ENCODE measurements at places on chromosomes 16 and 17.

DNA sequence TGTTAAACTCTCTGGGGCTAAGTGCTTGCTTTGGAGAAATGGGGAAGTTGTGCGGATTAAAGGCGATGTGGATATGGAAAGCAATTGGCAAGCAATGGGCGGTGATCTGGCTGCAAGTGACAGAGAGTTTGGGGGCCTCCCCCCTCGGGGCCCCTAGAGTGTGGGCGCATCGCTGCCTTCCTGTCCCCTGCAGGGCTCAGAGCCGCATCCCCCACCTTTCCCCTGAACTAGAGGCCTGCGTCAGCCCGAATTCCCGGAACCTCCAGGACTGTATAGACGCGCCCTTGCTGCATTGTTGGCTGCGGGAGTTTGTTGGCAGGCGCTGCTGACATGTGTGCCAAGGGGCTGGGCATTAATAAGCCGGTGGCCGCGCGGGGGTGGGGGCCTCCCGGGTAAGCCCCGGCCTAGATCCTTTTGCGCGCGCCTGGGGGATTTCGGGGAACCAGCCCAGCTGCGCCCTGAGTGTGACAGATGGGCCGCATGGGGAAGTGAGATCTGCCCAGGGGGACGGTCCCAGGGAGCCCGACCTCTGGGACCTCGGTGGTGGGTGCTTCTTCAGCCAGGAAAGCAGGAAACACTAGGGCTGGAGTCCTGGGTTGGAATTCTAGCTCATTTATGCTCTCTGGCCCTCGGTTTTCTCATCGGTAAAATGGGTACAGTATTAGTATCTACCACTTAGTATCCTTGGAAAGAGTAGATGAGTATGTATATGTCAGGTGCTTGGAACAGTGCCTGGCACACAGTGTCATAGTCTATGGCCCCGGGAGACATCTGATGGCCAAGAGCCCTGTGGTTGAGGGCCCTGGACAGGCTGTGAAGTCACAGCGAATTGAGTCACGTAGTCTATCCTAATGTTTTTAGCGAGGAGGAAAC, 1.0 kb downstream of the EEF2K start:
- DNase-seq, result no peak

- no peak for DNase-seq
These were observed 66.1 kb downstream of the BCAS3 start for GRCh38 chr17:60743799-60744198.

DNA sequence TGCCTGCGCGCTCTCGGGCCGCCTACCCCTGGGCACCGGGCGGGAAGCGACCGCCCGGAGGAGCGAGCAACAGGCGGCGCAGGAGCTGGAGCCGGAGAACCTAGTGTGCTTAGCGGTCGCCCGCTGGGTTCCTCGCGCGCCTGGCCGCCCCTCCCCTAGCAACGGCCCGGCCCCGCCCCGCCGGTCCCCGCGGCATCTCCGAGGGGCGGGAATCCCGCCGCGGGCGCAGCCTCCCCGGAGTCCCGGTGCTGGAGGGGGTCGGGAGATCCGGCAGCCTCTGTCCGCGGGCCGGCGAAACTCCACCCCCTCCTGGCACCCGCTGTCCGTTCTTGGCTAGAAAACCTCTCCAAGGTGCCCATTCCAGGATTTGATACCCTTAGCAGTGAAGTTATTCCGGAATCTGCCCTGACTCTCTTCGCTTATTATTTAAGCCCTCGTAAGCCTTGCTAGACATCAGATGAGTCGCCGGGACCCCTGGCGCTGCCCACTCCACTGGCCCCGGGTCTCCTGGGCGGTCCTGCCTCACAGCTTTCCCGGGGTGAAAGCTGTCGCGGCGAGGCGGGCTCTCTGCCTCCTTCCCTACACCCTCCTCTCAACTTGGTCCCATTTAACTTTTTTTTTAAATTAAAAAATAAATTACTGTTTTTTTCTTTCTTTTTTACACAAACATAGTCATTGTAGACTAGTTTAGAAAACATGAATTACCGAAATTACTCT, at the start of gene RPRML:
Gene RPRML (minus strand): TSS at position 107 of the 717 bp plus-strand sequence. CDS start 246 bp downstream, outside the sequence.
- no peak for DNase-seq

GRCh38 chr17:21024024-21024423, 18.8 kb downstream of the USP22 start:
- no peak for DNase-seq

DNA sequence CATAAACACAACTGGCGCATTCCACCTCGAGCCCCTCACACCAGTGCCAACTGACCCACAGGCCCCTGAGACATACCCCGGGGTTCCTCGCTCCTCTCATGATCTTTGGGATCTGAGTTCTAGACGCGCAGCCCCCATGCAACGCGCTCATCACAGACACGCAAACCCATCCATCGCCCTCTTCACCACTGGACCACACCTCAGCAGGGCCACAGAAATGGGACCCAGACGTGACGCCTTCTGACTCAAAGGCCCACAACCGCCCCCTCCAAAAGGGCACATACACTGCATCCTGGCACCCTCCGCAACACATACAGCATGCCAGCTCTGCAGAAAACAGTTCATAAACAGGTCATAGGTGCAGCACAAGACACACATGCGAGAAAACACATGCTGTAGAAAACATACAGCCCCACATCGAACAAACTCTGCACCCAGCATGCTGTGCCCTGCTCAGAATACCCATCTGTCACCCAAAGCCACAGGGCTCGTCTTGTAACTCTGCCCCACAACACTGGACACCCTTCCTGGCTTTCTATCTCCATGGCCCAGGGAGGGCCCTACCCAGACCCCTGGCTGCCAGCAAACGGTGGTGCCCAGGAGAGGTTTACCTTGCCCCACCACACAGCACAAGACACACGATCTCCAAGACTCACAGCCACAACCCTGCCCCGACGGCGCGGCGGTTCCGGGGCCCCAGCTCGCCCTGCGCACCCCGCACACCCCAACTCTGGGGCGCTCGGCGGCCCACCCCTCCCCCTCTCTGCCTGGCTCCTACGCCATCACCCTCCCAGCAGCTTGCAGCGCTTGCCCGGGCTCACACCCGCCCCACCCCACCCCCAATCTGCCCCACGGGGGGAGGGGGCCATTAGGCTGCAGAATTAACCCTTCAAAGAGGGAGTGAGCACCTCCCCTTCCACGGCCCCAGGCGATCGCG, 887 bp downstream of the ZBTB4 start:
- peak; percentile 32 for DNase-seq

GRCh38 chr17:79212149-79213087, 137.8 kb downstream of the ENGASE start:
- no peak for DNase-seq

DNA sequence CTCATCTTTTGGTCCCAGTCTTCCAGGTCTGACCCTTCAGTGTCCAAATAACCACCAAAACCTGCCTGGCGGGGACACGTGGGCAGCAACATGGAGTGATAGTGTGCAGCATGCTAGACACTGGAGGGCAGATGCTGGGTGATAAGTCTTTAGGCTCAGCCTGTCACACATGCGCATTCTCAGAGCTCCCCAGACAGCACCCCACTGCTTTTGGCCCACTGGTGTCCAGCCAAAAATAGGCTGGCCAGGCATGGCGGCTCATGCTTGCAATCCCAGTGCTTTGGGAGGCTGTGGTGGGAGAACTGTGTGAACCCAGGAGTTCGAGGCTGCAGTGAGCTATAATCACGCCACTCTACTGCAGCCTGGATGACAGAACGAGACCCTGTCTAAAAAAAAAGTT, 12.3 kb downstream of the GINS2 start:
- no peak for DNase-seq

- no peak for DNase-seq
These were observed 22.4 kb downstream of the SNX11 start for GRCh38 chr17:48129981-48130380.

DNA sequence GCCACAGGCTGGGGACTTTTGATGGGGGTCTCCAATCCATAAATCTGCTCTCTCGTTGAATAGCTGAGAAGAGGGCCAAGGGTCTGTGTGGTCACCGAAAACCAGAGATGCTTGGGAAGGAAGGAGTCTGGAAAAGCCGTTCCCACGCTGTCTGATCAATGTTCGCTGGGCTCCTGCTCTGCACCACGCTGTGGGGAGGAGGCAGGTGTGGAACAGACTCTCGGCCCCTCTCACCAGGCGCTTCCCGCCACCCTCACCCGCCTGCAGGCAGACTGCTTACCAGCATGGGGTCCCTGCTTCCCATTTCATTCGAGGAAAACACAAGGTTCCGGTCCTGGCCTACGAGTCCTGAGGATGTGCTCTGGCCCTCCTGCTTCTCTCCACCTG, 702 bp upstream of the ALDH3A1 start:
- DNase-seq, result no peak

DNA sequence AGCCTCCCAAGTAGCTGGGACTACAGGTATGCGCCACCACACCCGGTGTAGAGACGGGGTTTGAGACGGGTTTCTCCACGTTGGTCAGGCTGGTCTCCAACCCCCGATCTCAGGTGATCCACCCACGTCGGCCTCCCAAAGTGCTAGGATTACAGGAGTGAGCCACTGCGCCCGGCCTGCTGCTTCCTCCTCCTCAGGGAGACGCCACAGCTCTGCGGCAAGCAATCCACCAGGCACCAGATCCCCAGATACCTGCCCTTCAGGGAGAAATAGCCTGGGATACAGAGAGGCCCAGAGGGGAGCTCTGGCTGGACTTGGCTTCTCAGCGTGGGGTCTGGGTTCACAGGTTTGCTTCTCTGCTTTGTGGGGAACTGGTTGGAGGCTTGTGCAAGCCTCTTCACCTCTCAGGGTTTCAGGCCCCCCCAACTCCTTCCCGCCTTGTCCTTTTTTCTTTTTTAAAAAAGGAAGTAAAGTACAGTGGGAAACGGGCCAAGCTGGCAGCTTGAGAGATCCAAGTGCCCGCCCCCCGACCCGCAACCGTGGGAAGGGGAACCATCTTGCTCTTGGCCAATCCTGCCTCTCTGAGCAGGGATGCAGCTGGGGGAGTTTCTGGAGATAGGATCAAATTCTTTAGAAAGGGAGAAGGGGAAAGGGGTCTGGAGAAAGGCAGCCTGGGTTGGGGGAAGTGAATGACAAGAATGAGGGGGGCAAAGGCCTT, 2.6 kb upstream of the SPHK1 start:
- no peak for DNase-seq
